ENCODE measurements at places on chromosomes 13 and 19. TPM values are rescaled to one million over a fixed set of nuclear protein-coding genes. Genes with fewer than 3 reads are reported as not detected.

- no peak for DNase-seq
Observed at GRCh38 chr19:28730791-28731512, 482.0 kb downstream of the UQCRFS1 start.

DNA sequence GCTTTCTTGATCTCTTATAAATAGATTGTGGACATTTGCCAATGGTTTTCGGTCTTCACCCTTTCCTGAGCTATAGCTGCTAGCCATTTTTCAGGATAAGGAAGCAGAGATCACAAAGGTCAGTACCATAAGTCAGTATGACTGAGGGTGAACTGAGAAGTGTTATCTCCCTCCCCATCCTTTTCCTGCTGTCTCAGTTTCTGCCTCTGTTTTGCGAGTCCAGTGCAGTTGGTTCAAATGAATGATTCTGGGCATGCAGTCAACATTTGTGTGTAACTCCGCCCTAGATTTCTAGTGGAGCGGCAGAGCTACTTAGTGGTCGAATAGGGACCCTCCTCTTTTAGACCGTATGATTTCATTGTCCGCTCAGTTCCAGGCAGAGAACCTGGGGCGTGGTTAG, 460.8 kb upstream of the ARGLU1 start:
- DNase-seq, result no peak

GRCh38 chr19:15977690-15978089, 28.9 kb downstream of the OR10H4 start:
- no peak for DNase-seq

GRCh38 chr13:100610391-100611347, 22.1 kb upstream of the GGACT start:
- no peak for DNase-seq

GRCh38 chr13:51638216-51638871, 54.1 kb downstream of the WDFY2 start:
- peak; percentile 52 for DNase-seq

DNA sequence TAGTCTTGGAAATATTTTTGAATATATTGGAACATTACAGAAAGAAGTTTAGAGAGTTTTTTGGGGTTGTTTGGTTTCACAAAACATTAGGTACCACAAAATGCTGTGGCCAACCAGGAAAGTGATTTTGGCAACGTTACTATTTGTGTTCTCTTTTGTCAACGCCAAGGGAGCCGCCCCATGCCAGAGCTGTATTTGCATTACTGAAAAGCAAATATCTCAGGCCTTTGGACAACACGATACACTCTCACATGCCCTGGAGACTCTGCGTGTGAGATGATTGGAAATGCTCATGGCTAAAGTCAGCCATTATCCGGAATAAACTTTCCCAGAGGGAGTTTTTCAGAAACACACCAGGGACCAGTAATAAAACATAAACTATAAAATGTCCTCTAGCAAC, 324.6 kb downstream of the SHISA2 start:
- DNase-seq, result no peak

- DNase-seq, result no peak
Observed at GRCh38 chr13:80171096-80171495, 169.8 kb downstream of the SPRY2 start.

DNA sequence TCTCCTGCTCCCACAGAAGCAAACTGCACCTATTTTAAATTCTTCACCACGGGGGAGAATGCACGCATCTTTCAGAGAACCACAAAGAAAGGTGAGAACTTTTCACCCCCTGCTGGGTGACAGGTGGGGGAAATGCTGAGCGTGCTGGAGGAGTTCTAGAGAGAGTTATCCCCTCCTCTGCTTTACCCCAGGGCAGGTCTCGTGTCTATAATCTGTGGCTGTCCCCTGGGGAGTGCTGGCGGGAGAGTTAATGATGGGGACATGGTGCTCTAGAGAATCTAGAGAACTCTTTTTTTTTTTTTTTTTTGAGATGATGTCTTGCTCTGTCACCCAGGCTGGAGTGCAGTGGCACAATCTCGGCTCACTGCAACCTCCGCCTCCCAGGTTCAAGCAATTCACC, 6.8 kb downstream of the CACNG6 start:
- no peak for DNase-seq

DNA sequence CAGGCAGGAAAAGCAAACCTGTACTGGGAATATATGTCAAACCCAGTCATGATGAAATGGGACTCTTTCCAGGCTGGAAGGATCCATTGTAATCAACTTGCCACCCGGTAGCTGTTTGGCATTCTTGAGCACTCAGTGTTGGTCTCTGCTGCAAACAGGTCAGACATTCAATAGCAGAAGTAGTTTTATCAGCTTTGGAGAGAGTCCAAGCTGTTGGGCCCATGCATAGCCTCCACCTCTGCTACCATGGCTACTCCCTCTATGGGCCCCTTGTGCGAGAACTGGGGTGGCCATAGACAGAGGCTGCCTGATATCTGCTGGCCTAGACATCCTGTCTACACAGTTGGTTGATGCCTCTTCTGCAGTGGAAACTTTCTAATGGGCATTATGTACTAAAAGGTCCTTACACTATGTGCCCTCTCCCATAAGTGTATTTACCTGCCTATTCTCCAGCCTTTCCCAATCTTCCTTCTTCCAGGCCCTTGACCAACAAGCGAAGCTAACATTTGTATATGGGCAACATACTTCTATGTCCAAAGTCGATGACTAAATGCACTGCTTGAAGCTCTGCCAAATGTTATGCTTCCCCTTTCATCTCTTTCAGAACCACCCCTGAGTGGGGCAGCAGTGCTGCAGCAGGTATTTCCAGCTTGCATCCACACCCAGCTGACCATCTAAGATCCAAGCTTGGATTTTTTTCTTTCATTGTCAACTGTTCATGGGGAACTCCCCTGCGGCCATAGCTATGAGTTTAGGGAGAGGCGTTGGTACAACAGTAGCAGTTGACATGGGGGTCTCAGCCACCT, 5.3 kb upstream of the RNF6 start:
- DNase-seq, result no peak

DNA sequence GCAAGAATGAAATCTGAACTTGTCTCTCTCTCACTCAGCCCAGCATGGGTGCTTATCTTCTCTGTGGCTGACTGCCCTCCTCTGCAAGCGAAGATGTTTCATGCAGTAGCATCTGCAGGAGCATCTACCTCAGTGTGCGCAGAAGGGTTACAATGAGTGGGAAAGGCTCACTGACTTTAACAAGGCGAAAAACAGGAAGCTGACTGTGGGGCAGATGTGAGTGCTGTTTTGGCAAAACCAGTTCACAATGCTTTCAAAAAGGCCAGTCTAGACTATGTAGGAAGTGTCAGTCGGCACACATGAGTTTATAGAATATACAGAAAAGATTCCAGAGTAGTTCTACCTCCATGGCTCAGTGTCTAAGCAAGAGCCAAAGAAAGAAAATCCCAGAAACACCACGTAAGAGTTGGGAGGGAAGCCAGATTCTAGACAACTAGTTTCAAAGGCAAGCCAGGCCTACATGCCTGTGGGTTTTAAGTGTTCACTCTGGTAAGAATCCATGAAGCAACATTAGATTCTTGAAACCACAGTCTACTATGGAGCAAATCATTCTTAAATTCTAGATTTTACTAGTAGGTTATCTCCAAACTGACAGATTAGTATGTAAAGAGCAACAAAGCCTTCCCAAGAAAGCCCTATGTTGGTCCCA, 124.5 kb downstream of the ABCC4 start:
- no peak for DNase-seq

DNA sequence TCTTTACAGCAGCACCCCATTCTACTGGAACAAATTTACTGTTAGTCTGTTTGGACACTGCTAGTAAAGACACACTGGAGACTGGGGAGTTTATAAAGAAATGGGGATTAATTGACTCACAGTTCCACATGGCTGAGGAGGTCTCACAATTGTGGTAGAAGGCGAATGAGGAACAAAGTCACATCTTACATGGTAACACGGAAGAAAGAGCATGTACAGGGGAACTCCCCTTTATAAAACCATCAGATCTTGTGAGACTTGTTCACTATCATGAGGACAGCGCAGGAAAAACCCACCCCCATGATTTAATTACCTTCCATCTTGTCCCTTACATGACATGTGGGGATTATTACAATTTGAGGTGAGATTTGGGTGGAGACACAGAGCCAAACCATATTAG, 1204.2 kb downstream of the SLITRK1 start:
- no peak for DNase-seq

- no peak for DNase-seq
Observed at GRCh38 chr13:112065867-112066623, 904 bp upstream of the SOX1 start.

GRCh38 chr19:12647490-12648071, 19.0 kb downstream of the MAN2B1 start:
- DNase-seq, result no peak

DNA sequence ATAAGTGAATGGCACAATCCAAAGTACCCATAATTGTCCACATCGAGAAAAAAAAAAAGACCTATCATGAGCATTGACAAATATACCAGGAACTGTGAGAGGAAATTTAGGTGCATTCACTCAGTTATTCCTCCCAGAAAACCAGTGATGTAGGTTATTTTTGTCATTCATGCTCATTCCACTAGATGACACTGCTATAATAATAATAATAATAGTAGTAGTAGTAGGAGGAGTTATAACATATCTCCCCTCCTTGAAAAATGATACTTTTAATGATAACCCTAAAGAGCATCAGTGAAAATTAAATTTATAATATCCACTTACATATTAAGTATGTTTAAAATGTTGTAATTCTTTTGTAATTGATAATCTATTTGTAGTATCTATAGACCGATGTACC, 463.9 kb upstream of the MIR17HG start:
- no peak for DNase-seq

DNA sequence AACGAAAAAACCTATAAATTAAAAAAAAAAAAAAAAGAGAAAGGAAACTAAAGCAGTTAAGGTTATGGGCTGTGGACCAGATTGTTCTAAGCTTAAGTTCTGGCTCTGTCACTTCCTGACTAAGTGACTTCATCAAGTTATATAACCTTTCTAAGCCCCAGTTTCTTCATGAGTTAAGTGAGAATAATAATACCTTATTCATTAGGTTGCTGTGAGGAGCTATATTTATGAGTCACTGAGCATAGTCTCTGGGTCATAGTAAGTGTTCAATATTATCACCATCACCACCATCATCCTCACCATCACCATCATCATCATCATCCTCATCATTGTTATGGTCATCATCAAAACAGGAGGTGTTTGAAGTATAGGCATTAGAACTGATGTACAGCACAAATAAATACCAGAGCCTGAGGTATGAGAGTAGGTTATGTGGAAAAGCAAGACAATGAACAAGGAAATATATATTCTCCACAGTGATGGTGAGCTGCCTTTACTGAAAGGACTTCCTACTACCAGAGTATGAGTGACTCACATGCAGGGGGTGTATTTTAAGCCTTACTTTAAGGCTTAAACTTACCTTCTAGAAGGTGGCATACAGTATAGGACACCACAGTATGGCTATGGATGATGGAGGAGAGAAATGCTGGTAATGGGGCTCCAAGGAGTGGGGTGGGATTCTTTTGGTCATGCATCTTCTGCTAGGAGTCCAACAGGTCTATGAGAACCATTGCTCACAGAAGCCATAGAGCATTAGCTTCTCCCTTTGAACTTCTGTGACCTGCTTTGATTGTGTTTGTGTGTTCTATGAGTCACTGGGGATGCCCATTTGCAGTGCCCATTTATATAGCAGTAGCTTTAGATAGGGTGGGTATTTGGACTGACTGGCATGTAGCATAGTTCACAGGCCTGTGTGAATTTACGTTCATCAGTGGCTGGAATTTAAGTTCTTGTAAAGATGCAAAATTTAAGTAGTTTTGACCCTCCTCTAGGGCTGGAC, 104.4 kb downstream of the KLF5 start:
- peak; percentile 18 for DNase-seq

- DNase-seq, result no peak
Observed at GRCh38 chr19:17755443-17755890, 4.2 kb downstream of the FCHO1 start.

- no peak for DNase-seq
Observed at GRCh38 chr19:32392901-32393300, 12.7 kb upstream of the DPY19L3 start.

ZNF66 gene
- total RNA-seq, result 3.5 TPM

MBD3L4 gene
- total RNA-seq, result not detected

FFAR3 gene
- not detected for total RNA-seq

MUC16 gene
- total RNA-seq, result not detected

SIAH3 gene
- total RNA-seq, result not detected

PLIN4 gene
- total RNA-seq, result not detected

APC2 gene
- 0.11 TPM for total RNA-seq

POLRMT gene
- total RNA-seq, result 44.4 TPM

ZIC2 gene
- total RNA-seq, result not detected

ZFP36 gene
- total RNA-seq, result 9.3 TPM

CEACAM19 gene
- total RNA-seq, result 0.13 TPM

EDNRB gene
- total RNA-seq, result 1.7 TPM

ZNF578 gene
- total RNA-seq, result 2.0 TPM

NDUFA13 gene
- total RNA-seq, result 20.2 TPM

FAM83E gene
- not detected for total RNA-seq

ZIK1 gene
- total RNA-seq, result 5.4 TPM
